DND-41 (cell line): ENCODE measurements at places on chromosomes 13 and 19.

GRCh38 chr19:38838208-38838985 lies 6.8 kb upstream of the ECH1 start:
- DNase-seq = no peak

- DNase-seq = no peak
Measured at GRCh38 chr13:102293723-102294122, 108.1 kb downstream of the FGF14 start.

GRCh38 chr13:76048131-76048530 lies 412.0 kb downstream of the LMO7 start:
- DNase-seq = no peak

DNA sequence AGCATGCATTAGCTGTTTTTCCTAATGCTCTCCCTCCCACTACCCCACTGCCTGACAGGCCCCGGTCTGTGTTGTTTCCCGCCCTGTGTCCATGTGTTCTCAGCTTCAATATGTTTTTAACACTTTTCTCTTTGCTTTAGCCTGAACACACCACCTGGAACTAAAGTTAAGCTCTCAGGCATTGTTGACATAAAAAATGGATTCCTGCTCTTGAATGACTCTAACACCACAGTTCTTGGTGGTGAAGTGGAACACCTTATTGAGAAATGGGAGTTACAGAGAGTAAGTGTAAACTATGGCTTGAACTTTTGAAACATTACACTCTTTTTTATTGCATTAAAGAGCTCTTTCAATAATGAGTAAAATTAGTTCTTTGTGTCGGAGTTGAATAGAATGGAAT lies 70.1 kb downstream of the TDRD3 start:
- DNase-seq = no peak

DNA sequence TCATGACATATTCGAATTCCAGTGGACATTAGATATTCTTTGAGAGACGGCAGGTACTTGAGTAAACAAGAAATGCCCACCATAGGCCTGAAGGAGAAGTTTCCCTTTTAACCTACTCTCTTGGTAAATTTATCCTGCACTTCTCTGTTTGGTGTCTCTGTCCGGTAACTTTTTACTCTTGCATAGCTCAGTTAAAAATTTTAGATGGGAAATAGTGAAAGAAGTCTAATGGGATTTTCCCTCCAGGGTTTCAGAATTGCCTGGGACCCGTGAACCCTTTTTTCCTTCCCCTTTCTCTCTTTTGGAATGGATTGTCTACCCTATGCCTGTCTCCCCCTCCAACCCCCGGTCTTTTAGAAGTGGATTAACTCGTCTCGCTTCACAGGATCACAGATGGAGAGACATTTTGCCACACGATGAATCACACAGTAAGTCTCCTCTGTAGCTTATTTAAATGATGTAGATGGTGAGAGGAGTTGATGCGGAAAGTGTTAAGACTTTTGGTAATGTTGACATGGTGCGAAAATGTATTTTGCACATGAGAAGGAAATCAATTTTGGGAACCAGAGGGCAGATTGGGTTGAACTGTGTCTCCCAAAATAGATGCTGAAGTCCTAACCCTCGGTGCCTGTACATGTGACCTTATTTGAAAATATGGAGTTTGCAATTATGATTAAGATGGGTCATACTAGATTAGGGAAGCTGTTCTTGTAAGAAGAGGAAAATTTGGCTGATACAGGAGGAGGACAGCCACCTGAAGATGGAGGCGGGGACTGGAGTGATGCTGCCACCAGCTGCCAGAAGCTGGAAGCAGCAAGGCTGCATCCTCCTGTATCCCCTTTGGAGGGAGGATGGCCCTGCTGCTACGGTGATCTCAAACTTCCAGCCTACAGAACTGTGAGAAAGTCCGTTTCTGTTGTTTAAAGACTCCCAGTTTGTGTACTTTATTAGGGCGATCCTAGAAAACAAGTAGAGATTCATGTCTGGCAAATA lies 711 bp upstream of the MIPEP start:
- no peak for DNase-seq

DNA sequence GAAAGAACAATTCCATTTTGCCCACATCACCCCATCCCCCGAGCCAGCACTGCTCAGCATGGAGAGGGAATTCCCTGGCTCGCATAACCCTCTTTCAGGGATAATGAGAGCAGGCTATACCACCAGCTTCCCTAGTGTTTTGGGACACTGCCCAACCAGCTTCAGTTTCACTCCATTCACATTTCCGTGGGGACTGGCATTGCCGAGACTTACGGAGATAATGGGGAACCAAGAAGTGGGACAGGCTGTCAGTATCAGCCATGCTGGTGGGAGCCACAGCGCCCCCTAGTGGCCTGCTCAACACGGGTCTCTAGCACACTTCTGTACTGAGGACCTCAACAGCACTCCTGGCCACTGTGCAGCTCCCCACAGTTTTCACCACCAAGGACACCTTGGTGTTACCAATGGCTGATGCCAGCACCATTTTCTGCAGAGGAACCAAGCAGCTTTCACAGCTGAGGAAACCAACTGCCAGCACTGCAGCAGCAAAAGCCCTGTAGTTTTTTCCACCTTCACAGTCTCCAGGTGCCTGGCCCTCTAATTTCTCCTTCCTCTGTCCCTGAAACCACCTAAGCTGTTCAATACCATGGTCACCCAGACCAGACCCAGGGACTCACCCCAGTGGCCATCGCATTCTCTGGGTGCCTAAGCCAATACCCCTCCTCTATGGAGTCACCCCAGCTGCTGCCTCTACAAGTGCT lies 23.7 kb downstream of the SLC6A16 start:
- DNase-seq = peak; percentile 71

DNA sequence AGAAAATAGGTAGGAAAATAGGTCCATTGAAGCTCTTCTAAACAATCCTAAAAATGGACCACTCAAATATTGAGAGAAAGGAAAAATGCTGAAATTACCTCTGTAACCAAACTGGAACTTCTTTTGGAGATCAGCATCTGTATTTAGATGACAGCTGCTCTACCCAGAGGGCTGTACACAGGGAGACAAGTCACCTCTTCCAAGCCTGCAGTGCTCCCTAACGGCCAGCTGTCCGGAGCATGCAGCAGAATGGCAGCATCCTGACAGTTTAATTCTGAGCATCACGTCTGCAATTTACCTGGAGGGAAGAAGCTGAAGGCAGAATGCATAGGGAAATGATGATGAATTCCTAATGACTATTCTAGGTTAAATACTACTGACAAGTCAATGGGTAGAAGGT lies 62.8 kb upstream of the DIAPH3 start:
- no peak for DNase-seq

DNA sequence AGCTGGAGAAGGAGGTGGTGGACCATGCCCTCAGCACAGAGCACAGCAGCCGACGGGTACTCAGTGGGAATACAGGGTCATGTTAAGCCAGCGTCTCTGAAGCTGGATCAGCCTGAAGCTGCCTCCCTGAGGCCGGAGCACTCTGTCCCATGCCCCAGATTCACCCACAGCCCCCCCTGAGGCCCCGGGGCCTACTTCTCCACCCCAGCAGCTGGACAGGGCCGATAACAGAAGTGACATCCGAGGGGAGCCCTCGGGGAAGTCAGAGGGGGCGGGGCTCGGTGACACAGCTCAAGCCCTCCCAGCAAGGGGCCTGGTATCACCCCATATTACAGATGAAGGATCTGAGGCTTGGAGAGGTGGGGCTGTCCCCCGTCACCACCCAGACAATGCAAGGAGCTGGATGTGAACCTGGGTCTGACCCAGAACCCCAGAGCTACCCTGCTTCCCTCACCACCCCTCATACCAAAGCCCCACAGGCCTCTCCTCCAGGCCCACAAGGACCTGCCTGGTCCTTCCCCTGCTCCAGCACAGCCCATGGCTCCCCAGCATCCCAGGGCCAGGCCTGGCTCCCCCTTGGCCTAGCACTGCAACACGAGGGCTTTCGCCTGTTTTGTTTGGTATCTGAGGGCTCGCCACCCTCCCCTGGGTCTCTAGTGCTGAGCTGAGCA lies 5.7 kb downstream of the R3HDM4 start:
- no peak for DNase-seq

- no peak for DNase-seq
Measured at GRCh38 chr19:10332158-10332964, 968 bp downstream of the RAVER1 start.

DNA sequence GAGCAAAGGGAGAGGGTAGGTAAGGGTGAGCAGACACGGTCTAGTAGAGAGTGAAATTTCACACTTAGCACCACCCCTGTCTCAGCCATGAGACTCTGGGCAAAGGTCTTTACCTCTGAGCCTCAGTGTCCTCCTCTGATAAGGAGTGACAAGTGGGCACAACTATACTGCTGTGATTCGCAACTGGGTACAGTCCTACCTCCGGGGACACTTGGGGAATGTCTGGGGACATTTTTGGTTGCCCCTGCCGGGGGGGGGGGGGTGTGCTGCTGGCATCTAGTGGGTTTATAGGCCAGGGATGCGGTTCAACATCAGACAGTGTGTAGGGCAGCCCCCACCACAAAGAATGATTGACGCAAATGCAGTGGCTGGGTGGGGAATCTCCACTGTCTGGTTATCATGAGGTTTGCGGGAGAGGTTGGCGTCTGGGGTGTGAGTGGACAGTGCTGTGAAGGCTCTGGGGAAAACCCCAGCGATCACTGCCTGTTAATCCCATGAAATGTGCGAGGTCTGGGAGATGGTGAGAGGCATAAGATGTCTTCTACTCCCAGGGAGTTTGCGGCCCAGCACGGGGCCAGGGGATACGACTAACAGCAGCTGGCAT lies 4.3 kb downstream of the NACC1 start:
- no peak for DNase-seq

- no peak for DNase-seq
Measured at GRCh38 chr13:23654111-23655110, 84.2 kb downstream of the TNFRSF19 start.

GRCh38 chr19:30552593-30552992 lies 180.4 kb downstream of the ZNF536 start:
- DNase-seq = no peak

GRCh38 chr13:49554387-49554786 lies 31.0 kb downstream of the RCBTB1 start:
- DNase-seq = no peak

- DNase-seq = no peak
Measured at GRCh38 chr13:46698014-46698413, 98.9 kb downstream of the ESD start.

- no peak for DNase-seq
Measured at GRCh38 chr19:51689751-51690453, 3.2 kb upstream of the SPACA6 start.

DNA sequence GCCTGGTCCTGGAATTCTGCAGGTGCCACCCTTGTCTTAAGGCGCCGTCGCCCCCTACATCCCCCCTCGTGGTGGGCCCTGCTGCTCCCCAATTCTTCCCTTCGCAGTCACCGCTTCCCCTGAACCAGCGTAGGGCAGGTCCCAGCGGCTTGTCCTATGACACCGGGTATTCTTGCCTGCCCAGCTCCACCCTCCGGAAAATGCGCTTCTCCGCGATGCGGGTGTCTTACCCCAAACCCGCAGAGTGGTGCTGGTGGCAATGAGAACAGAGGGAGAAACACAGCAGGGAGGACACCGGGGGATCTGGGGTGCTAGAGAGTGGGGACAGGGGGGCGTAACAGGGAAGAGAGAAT lies 9.0 kb downstream of the ZNF808 start:
- DNase-seq = peak; percentile 73

DNA sequence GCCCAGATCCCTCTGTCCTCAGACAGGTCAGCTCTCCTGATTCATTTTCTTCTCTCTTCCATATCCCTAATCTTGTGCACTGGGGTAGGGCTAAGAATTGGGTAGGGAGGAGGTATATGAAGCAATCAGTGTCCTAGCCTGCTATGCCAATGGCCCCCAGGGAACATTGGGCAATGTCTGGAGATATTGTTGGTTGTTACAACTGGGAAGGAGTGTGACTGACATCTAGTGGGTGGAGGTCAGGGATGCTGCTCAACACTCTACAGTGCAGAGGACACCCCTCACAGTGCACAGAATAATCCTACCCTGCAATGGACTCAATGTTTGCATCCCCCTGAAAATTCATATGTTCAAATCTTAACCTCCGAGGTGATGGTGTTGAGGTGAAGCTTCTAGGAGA lies 57.5 kb downstream of the CPAMD8 start:
- DNase-seq = no peak

DNA sequence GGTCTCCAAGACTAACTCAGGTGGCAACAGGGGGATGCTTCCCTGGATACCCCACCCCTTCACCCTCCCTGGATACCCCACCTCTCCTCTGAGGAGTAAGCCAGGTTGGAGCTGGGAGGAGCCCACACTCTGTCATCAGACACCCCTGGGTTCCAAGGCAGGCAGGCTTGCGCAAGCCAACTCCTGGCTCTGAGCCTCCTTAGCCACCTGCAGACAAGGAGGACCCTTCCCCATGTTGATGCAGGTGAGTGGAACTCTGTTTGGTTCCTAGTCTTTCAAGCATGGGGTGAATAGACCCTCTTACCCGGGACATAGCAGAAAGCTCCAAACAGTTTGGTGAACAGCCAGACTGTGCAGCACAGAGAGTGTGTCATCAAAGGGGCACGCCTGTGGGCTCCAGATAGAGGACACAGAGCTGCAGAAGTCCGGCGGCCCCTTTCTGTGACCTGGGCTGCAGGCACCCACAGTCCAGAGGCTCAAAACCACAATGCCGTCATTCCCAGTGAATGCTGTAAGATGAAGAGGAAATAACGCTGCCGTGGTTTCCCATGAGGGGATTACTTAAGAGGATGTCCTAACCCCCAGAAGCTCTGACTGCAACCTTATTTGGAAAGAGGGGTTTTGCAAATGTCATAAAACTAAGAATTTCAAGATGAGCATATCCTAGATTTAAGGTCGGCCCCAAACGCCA lies 12.1 kb upstream of the HAS1 start:
- no peak for DNase-seq

DNA sequence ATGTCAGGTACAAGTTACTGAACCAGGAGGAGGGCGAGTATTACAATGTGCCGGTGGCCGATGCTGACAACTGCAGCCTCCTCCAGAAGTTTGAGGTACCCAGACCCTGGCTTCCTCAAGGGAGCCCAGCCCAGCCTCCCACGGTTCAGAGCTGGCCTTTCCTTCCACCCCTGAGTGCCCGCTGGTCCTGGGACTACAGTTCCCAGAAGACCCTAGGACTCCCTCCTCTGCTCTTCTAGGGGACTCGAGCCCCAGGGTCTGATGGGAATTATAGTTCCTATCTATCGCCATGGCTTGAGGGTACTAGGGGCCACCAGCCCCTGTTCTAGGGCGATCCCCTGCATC lies 11.0 kb downstream of the PRKCG start:
- no peak for DNase-seq

DNA sequence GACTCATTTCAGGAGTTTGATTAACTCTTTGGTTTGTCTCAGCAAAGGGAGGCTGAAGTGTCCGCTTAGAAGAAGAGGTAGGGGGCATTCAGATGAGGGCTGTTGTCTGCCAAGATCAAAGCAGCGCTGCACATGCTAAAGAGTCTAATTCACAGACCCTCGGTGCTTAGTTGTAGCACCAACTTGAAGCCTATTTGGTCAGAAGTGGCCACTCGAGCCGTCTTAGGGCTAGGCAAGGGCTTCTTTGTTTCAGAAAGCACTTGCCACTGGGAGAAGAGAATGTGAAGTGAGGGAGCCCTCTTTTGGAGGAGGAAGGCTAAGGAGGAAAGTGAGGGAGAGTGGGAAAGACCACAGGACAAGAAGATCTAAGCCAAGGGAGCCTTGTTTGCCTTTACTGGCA lies 313.4 kb upstream of the TMTC4 start:
- no peak for DNase-seq
